GM23338 (cell line): ENCODE measurements at places on chromosomes 3 and 15. TPM values are rescaled to one million over a fixed set of nuclear protein-coding genes. Genes with fewer than 3 reads are reported as not detected.

DNA sequence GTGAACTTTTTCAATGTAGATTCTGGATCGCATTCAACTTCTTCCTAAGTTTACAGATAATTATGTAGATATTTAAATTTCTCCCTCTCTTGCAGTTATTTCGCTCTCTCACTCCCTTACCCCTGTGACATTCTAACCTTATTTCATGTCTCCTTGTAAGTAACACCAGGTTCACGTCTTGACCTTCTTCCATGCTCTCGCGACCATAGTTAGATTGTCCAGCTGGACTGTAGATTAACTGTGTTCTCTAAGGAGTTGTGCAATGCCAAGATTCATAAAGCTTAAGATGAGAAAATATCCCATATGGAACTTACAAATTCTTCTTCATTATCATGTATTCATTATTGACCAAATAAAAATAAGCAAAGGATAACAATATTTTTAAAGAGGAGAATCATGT is 430.5 kb downstream of the GABRG3 start:
- peaks cover 15% of the 10 kb centered on the region for H3K4me1 ChIP-seq
- H3K27ac ChIP-seq, result no peak overlapping the region

The SPINT1 gene
- 38.6 and 41.3 TPM in 2 replicates for polyA plus RNA-seq

The TM4SF4 gene
- polyA plus RNA-seq, result not detected in 2 replicates

- peaks cover 12% of the 10 kb centered on the region; the same call in 1 of the 2 replicates for H3K4me1 ChIP-seq
- H3K27me3 ChIP-seq, result no peaks in the 10 kb centered on the region
- no peak overlapping the region for H3K27ac ChIP-seq
- H3K4me3 ChIP-seq, result no peak overlapping the region
These were observed 24.3 kb downstream of the SIAH2 start for GRCh38 chr3:150738688-150739087.

- no peaks in the 10 kb centered on the region for H3K27me3 ChIP-seq
- H3K36me3 ChIP-seq, result no peaks in the 10 kb centered on the region
- peaks cover 30% of the 10 kb centered on the region for H3K4me1 ChIP-seq
- H3K27ac ChIP-seq, result no peak overlapping the region
These were observed 82.9 kb downstream of the THBS1 start for GRCh38 chr15:39663704-39664250.
